ENCODE measurements at places on chromosomes 16 and 17.

- DNase-seq = no peak
These were observed 27.3 kb downstream of the HIC1 start for GRCh38 chr17:2082003-2082781.

GRCh38 chr16:75862098-75862386 is 135.8 kb upstream of the CPHXL start:
- no peak for DNase-seq

- DNase-seq = no peak
These were observed 4.0 kb downstream of the STXBP4 start for GRCh38 chr17:54972406-54973138.

- no peak for DNase-seq
These were observed 12.4 kb downstream of the BCAR1 start for GRCh38 chr16:75238853-75239541.

GRCh38 chr17:67863624-67864247 is 38.4 kb downstream of the BPTF start:
- no peak for DNase-seq

DNA sequence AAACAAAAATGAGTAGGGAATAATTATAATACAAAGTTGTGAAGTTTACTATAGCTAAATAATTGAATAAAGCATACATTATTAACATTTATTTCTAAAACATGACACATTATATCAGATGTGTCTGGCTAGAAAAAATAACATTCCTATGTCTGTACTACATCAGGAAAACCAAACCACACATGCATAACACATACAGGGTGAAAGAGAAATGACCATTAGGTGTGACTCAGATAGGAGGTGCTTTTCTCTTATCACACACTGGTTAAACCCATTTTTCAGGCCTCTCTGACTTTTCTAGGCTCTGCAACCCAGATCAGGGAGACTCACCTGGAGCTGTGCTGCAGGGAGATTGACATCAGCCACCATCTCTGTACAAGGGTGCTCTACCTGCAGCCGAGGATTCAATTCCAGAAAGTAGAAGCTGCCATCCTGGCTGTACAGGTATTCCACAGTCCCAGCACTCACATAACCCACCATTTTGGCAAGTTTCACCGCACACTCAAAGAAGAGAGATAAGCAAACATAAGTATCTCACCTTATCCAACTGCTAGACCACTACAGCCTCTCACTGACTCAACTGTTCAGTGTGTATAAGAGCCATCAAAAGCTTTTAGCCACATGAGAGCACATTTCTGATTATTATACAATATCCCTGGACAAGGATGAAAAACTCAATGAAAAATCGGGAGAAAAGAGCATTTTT is 116.6 kb upstream of the C17orf78 start:
- no peak for DNase-seq

GRCh38 chr16:75420987-75421819 is 12.1 kb downstream of the CFDP1 start:
- peak; percentile 26 for DNase-seq

DNA sequence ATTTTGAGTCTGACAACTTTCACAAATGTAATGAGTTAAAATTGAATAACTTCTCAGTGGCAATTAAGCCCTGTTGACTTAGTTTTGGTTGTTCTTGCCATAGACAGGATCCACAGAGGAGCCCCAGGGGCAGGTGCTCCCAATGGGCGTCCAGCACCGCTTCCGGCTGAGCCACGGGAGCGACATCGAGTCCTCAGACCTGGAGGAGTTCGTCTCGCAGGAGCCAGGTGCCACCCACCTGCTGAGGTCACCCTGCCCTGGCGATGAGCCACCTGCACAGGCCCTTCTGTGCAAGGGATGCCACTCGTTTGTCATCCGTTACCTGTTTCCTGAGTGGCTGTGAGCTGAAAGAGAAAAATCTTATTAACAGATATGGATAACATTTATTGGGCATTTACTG is 10.7 kb downstream of the CCDC40 start:
- no peak for DNase-seq

GRCh38 chr17:50558941-50559614 is 1.4 kb upstream of the CACNA1G start:
- DNase-seq = peak; percentile 21

DNA sequence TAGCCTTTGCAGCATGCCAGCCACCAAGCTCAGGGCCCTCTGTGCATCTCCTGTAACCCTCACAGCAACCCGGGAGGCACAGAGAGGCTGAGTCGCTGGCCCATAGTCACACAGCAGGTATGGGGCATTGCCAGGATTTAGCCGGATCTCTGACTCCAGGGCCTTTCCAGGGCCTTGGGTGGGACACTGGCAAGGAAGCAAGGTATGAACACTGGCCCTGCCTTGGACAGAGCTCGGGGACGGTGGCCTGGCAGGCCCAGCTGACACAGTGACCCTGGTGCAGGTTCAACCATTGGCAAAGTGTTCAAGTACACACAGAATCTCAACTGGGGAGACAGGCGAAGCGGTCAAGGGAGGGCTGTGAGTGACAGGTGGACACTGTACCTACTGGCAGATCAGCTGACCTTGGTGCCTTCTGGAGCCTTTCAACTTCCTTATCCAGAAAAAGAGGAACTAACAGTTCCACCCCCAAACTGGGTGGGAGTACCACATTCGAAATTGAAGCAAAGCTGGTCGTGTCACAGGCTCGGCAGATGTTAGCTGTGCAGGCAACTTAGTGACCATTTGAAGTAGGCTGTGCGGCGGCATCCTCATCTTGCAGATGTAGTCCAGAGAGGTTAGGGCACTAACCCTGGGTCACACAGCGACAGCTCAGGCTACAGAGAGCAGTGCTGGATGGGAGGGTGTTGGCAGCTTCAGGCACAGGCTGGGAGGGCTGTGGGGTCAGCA is 287.4 kb downstream of the SEC14L1 start:
- no peak for DNase-seq
